ENCODE measurements at places on chromosomes 16 and 17.

- DNase-seq = no peak
Observed at GRCh38 chr16:53911513-53911912, 207.6 kb downstream of the FTO start.

DNA sequence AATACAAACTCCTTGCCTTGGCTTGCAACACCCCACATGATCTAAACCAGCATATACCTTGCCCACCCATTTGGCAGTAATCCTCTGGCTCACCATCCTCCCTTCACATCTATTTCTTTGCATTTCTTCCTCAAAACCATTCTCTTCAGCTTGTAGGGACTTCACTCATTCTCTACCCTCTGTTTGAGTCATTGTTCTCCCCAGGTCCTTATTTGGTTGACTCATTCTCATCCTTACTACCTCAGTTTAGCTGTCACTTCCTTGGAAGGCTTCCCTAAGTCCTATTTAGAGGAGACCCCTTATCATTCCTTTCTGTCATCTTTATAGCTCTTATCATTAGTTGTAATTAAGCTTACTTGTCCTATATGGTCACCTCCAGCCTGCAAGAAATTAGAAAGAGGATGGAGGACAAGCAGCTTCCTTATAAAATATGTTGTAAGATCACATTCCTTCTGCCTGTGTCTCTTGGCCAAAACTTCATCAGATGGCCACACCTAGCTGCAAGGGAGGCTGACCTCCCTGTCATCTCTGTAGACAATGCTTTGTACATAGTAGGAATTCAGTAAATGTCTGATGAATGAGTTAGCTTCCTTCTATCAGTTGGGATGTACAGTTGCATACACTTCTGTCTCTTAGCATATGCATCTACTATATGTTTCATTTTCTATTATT is 1.7 kb downstream of the TTC19 start:
- no peak for DNase-seq

DNA sequence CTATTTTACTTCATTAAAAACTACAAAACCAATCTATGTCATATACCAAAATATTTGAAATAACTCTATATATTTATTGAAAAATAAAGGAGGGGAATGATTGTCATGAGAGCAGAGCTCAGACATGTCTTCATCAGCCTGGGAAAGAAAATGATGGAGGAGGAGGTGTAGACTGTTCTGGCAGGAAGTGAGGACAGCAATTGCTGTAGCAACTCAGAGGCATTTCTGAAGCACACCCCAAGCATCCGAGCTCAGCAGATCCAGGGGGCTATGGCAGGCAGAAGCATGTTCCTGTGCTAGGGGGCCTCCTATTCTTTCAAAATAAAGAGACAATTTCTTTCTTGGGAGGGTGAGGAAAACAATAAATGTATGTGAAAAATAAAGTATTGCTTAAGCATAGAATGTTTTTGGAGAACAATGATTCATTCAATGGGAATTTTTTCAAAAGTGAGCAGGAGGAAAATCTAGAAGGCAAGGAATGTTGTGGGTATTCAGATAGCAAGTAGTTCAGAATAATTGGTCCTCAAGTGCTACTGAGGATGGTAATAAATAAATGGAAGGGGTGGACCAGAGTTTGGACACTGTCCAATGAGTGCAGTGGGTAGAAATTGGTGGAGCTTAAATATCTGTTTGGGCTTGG is 383.4 kb downstream of the CDH11 start:
- DNase-seq = no peak

GRCh38 chr17:79406316-79406715 is 204.5 kb downstream of the RBFOX3 start:
- DNase-seq = no peak

- no peak for DNase-seq
Observed at GRCh38 chr17:9780552-9780951, 10.8 kb downstream of the DHRS7C start.

GRCh38 chr16:6157806-6158205 is 1060.2 kb upstream of the EEF2KMT start:
- DNase-seq = no peak

DNA sequence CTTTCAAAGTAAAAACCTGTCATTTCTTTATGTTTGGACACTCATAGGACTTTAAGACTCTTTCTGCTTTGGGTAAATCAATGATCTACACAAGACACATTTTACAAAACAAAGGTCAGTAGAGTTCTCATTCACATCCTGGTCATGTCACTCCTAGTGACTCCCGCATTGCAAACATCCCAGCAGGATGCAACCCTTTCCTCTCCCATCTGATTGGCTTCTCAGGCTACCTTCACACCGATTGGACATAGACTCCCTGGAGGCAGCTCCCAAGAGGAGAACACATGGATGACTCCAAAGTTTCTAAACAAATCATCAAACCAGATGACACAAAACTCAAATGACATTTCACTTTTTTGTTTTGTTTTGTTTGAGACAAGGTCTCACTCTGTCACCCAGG is 43.8 kb upstream of the ACSM2B start:
- no peak for DNase-seq

GRCh38 chr16:73171380-73171779 is 123.5 kb upstream of the ZFHX3 start:
- no peak for DNase-seq

GRCh38 chr17:20207262-20207985 is 198.3 kb downstream of the SPECC1 start:
- DNase-seq = no peak

DNA sequence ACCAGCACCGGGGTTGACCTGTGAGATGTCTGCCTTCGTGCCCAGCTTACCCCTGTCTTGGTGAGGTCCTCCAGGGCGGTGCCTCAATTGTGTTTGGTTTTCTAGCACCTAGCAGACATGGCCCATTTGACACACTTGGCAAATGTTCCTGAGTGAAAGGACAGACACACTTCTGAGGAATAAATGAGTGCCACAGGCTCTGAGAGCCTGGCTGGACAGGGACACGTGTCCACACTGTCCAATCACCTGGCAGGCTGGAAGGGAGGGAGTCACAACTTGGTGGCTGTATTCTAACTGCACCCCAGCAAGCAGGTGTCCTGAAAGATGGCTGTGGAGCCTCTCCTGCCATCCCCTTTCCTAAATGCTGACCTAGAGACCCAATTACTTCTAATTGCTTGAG is 7.4 kb downstream of the MAP3K14 start:
- DNase-seq = no peak

DNA sequence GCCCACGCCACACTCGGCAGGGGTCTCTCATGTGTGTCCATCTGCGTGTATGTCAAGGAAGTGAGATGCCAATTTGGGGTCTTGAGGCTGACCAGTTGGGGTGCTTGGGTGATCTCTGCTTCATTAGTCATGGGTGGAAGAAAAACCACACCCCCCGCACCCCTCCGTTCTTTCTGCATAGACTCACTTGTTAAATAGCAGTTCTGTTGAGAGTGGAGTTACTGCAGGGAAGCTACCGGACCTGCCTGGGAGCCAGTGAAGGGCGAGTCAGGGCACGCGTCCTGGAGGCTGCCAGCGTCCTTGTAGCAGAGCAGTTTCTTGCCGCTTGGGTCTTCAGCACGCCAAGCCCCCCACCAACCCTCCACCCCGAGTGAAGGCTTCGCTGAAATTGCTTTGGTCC is 8.5 kb downstream of the SNN start:
- no peak for DNase-seq

- DNase-seq = no peak
Observed at GRCh38 chr17:10812674-10813073, 8.8 kb upstream of the TMEM238L start.

DNA sequence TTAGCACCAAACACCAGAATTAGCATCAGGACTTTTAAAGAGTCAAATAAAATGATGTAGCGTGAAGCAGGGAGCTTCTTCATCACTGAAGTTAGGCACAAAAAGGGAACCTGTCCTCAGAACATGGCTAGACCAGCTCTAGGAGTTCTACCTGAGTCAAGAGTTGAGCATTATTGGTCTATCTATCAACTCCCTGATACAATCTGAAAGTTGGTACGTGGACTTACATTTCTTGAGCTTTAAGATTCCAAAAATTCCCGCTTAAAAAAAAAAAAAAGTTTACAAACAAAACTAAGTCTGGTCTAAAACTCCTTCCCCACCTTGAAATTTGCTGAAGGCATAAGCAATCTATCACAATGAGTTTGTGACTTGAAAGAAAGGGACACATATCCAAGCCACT is 12.3 kb downstream of the TLE7 start:
- DNase-seq = no peak

DNA sequence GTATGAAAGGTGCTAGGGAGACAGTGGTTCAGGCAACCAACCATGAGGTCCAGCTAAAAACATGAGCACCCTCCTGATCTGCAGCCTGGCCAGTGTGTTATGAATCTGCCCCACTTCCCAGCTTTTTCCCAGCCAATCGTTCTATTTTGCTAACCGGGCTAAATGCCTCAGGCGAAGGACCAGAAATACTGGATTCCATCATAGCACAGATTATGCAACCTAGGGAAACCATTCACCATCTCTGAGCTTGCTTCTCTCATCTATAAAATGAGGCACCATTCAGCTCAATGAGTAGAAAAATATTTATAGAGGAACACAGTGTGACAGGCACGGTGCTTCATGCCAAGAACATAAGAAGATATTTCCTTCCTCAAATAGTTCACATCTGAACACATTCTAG is 45.2 kb upstream of the NUDT7 start:
- DNase-seq = no peak

Data from urinary bladder (tissue), 4 donors.